ENCODE measurements at places on chromosomes 16 and 17.

DNA sequence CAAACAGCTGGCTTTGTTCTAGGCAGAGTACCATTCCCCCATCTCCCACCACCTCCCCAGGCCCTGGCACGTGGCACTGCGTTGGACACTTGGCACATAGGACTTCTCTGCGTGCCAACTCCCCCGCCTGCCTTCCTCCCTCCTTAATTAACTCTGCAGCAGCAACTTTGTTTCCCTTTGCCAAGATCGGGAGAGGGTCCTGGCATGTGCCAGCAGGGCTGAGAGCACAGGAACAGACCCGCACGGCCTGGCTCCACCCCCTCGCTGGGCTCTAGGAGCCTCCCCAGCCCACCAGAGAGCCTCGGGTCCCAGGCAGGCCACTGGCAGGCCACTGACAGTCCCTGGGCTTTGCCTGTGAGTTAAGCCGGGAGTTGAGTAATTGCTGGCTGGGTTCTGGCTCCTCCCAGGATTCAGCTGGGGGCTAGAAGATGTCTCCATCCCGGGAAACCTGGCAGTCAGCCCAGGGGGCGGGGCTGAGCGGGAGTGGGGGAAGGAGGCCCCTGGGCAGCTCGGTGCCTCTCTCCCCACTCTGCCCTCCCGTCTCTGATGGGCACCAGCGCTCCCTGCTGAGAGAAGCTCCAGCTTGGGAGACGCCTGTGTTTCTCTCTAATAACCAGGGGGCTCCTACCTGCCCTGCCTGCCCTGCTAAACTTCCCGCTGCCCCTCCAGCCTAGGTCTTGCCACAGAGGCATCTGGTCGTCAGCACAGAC lies 224.0 kb upstream of the TNRC6C start:
- peak; percentile 99 for DNase-seq

GRCh38 chr17:61656721-61657217 lies 65.8 kb upstream of the NACA2 start:
- no peak for DNase-seq

GRCh38 chr16:85677383-85677967 lies 11.3 kb downstream of the GINS2 start:
- peak; percentile 74 for DNase-seq

DNA sequence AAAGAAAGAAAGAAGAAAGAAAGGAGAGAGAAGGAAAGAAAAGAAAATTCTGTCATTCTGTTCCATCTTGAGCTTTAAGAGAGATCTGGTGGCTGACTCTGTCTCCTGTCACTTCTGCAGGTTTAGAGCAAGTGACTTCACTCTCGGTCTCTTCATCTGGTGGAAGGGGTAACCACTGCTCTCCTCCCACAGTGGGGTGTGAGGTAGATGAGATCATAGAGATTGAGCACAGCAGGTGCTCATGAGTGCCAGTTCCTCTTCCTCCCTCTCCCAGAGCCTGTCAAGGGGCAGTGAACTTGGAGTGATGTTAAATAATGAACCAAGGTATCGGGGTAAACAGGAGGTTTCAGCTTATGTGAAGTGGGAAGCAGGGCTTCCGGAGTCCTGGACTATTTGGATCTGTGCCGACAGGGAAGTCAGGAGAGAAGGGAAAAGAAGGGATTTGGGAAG lies 47.7 kb downstream of the BEAN1 start:
- no peak for DNase-seq

GRCh38 chr17:64091116-64091515 lies 38.8 kb downstream of the ERN1 start:
- DNase-seq = no peak

- DNase-seq = no peak
Observed at GRCh38 chr17:63479495-63480184, 2.8 kb downstream of the ACE start.

DNA sequence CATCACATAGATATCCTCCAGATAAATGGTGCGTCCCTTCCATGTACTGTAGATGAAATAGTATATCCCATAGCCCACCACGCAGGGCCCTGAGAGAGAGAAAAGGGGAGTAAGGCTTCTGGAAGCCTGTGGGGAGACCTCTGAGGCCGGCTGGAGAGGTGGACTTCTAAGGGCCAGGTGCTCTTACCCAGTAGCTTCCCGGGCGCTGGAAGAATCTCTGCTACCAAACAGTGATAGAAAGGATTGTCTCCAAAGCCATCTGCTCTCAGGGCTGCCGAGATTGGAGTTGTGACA lies 718 bp downstream of the SAT2 start:
- DNase-seq = peak; percentile 88

DNA sequence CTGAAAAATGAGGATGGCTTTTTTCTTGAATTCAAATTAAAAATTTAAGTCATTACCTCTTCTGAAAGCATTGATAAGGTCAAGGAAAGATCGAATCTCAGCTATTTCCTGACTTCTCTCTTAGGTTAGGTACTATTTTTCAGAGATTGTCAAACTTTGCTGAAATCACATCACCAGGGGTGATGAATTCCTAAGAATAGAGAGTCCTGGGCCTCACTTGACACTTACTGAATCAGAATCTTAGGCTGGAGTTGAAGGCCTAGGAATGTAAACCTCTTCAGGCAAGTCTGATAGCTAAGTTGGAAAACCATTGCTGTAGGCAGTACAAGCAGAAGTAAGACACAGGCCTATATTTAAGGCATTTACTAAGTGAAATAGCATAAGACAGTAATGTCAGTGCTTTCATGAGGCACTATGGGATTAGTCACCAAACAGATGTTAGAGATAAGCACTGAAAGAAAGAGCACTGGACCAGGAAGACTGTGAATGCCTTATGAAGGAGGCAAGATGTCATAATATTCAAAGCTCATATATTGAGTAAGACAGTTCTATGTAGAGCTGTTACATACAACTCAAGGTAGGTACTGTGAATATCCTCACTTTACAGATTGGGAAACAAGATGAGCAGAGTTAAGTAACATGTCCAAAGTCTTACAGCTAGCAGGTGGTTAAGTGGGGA lies 21.5 kb downstream of the DCAF7 start:
- peak; percentile 29 for DNase-seq

GRCh38 chr17:61805399-61805798 lies 57.9 kb downstream of the BRIP1 start:
- no peak for DNase-seq

DNA sequence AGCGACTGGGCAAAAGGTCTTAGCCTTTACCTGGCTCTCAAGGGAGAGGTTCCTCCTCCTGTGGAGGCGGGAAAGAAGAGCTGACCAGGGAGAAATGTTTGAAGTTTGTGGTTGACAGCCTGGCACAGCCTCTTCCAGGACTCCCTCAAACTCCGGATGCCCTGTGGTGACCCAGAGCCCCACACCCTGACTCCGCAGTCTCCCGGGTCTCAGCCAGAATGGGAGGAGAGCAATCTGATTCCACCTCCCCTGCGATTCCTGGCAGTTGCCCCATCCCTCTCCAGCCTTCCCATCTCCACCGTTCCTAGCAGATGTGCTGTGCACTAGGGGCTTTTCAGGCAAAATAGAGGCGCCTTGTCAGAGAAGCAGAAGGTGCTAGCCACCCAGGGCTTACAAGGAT lies 5.5 kb upstream of the DNAI2 start:
- DNase-seq = no peak

DNA sequence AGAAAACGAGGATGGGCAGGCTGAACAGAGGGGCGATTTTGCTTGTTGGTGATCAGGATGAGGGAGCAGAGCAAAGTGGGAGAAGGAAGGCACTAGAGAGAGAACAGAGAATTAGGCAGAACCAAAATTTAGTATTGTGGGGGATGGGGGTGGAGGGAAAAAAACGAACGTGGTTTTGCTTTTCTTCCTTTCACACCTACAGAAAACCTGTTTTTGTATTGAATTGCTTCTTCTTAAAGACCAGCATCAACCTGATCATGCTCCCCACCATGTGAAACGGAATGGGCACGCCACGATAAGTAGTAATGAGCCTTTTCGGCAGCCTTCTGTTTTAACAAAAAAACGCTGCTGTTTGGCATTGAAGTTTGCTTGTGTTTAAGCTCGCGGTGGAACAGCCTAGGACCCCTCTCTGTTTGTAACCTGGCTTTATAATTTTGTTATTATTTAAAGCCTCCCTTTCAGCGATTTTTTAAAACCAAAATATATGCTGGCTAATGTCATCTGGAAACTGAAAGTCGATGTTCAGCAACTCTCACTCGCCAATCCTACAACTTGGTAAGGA lies 36.8 kb downstream of the ERCC4 start:
- no peak for DNase-seq

- DNase-seq = no peak
Observed at GRCh38 chr16:67923414-67924116, 8.1 kb downstream of the CTRL start.

- no peak for DNase-seq
Observed at GRCh38 chr16:19659554-19659953, 58.5 kb downstream of the KNOP1 start.

DNA sequence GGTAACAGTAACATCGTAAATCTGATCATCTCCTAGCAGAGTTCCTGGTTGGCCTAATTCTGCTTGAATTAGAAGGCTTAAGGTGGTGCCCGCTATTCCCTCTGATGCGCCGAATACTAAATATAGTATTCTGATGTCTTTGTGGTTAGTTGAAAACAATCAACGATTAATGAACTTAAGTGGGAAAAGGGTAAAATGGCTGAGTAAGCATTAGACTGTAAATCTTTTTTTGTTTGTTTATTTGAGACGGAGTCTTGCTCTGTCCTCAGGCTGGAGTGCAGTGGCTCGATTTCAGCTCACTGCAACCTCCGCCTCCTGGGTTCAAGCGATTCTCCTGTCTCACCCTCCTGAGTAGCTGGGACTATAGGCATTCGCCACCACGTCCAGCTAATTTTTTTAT lies 13.4 kb downstream of the OR2C1 start:
- no peak for DNase-seq

- DNase-seq = no peak
Observed at GRCh38 chr16:67790071-67790470, 16.3 kb downstream of the RANBP10 start.

DNA sequence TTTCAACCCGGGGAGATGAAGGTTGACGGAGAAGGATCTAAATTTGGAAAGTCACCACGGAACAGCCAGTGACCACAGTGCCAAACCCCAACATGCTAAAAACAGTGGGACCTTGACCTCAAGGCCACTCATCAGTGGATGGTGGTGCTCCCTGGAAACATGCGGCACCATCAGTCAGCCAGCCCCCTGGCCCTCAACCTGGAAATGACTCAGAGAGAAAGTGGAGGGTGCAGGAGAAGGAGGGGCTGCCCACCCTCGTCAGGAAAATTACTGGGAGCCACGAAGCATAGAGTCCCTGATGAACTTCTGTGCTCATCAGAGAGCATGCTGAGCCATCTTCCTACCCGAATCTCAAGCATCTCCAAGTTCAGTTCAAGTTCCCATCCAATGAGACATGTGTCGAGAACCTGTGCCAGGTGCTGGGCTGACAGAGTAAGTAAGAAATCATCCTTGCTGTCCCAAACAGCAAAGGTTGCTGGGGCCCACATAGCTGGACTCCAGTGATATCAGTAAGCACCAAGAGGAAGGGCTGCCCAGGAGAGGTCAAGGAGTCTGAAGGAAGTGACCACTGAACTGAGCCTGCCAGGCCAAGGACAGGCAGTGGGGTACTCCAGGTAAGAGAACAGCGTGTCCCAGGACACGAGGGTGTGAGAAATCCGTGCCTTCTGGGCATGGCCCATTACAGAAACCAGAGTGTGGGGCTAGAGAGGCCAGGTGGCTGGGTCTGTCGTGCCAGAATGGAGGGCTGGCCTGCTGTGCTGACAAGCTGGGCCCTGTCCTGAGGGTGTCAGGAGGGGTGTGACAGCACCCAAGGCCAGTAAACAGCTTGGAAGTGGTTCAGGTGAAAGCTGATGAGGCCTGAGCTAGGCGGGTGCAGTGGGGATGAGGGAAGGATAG lies 5.2 kb downstream of the PECAM1 start:
- DNase-seq = no peak

GRCh38 chr17:31854672-31855071 lies 4.4 kb downstream of the COPRS start:
- DNase-seq = no peak

GRCh38 chr17:3892095-3892998 lies 506 bp downstream of the CAMKK1 start:
- peak; percentile 75 for DNase-seq

DNA sequence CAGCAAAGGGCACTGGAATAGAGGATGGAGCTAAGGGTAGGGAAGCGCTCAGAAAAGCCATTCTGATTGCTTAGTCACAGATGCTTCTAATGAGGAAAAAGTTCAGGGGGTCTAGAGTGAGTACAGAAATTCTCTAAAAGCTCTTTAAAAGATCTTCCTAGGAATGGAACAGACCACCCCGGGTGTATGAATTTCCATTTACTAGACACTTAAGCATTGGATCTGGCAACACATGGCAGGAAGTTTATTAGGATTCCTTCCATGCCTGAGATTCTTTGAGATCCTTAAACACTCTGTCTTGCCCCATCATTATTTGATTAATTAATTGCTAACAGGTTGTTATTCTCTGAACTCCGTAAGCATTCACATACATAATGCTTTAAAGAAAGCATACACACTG lies 8.5 kb downstream of the KRTAP9-7 start:
- DNase-seq = no peak

DNA sequence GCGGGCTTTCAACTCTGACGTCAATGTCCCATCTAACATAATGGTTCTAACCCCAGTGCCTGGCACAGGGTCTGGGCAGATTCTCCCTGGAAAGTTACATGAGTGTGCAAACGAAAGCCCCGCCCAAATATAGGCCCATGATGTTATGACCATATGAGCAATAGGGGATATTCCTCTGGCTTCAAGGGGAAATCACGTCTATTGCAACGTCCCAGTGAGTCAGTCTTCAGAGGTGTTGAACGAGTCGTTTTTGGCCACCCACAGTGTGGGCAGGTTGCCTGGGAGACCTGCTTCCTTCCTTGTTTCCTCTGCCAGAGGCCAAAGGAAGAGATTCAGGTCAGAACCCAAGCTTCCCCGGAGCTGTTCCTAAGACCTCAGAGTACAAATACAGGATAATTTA lies 30.3 kb downstream of the PIK3R5 start:
- DNase-seq = no peak

- DNase-seq = no peak
Observed at GRCh38 chr16:14365200-14365851, 264.7 kb downstream of the PARN start.

DNA sequence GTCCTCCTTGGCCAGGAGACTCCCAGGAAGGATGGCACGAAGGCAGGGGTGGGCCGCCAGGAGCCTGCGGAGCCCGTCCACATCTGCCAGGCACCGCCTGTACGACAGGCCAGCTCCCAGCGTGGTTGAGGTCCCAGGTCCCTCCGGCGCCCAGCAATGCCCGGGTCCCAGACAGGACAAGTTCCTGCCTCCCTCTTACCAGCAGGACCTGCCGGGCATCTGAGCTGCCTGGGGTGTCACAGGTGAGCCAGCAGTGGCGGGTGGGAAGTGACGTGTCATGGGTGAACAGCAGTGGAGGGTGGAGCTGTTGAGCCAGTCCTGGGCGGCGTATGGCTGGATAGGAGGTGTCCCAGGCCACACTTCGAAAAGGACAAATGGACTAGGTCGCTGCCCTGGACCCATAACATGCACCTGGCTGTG lies 15.7 kb upstream of the BAHCC1 start:
- peak; percentile 34 for DNase-seq

GRCh38 chr17:2157675-2158395 lies 102.9 kb downstream of the HIC1 start:
- DNase-seq = no peak

DNA sequence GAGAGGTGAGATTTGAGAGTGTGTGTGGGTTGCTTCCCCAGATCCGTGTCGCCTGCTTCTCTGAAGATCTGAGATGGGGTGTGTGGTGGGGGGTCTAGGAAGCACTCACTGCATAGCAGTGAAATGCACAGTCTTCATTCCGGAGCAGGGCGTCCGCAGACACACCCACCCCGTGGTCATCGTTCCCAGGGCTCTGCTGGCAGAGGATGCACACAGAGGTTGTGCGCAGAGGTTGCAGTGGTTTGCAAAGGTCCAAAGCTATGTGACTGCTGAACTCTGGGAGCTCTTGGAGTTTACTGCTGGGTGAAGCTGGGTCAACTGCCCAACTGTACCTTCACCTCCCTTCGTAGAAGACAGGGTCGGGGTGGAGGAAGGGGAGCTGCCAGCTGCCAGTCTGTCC lies 135.3 kb downstream of the SNX29 start:
- no peak for DNase-seq

All from NCI-H82 (cell line).